SJSA1 (cell line): ENCODE measurements at places on chromosomes 2 and 18.

- no peak for DNase-seq
- no peak overlapping the region for H3K4me3 ChIP-seq
- peak overlapping the region; percentile 36 for H3K27ac ChIP-seq
- H3K36me3 ChIP-seq: no peaks in the 10 kb centered on the region
Observed at GRCh38 chr2:54519841-54520459, 63.8 kb downstream of the SPTBN1 start.

DNA sequence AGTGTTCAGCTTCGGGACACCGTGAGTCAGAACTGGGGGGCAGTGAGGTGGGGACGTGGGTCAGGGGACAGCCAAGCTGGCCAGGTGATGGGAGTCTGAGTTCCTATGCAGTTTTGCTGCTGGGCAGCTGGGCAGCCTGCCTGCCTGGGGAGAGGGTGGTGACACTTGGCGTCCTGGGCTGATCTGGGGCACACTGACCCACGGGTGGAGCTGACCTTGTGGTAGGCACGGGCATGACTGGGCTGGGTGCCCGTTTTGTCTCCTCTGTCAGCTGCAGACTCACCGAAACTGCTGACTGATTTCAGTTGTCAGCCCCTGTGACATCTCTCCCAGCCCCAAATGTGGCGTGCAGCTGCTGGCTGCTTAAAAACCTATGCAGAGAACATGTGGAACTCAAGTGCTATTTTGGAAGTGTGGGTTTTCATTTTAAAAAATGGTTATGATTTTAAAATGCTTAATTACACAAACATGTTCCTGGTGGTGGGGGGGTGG lies 32.6 kb upstream of the E2F6 start:
- no peak overlapping the region for H3K4me3 ChIP-seq
- H3K27ac ChIP-seq: no peak overlapping the region
- no peaks in the 10 kb centered on the region for H3K36me3 ChIP-seq
- no peaks in the 10 kb centered on the region for H3K4me1 ChIP-seq
- peaks cover 3% of the 10 kb centered on the region; the same call in 1 of the 2 replicates for H3K27me3 ChIP-seq

DNA sequence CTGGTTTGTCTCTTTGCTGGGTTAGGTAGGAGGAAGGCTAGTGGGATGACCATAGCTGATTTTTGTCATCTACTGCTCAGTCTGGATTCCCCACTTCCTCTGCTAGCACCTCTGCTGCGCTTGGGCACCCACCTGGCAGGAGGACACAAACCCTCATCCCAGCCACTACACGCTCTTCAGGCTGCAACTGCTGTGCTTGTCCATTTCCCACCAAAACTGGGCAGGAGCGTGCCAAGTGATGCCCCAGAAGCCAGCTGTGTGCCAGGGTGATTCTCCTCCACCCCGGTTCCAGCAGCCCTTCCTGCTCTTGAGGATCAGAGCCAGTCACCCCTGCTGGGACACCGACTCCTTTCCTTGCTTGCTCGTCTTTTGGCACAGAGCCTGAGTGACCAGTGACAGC lies 15.7 kb upstream of the PER2 start:
- no peak for DNase-seq
- no peaks in the 10 kb centered on the region for H3K36me3 ChIP-seq
- 0 out of 2 replicates have a peak, but pooled peaks cover 4% of the 10 kb centered on the region for H3K4me1 ChIP-seq
- no peak overlapping the region for H3K4me3 ChIP-seq
- no peak overlapping the region for H3K27ac ChIP-seq

GRCh38 chr2:180872255-180872654 lies 108.2 kb upstream of the UBE2E3 start:
- H3K4me3 ChIP-seq: no peak overlapping the region
- H3K4me1 ChIP-seq: no peaks in the 10 kb centered on the region
- no peaks in the 10 kb centered on the region for H3K36me3 ChIP-seq
- no peak overlapping the region for H3K27ac ChIP-seq
- no peaks in the 10 kb centered on the region for H3K27me3 ChIP-seq

DNA sequence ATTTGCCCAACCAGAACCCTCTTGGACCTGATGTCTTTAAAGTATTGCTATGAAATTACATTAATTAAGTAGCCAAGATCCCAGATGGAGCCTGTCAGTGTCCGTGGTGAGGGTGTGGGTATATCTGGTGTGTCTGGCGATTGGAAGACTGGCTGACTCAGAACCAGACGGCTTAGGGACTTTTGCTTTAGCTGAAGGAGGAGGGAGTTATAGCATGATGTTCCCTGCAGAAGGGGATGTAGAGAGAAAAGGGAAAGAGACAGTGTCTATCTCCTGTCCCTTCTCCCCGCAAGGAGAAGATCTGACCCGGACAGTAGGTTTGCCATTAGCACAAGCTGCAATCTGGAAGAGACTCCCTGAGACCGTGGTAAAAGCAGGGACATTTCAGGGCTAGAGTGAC lies 60.6 kb downstream of the POU3F3 start:
- DNase-seq: no peak
- no peak overlapping the region for H3K27ac ChIP-seq
- no peaks in the 10 kb centered on the region for H3K36me3 ChIP-seq

GRCh38 chr2:238701341-238702206 lies 146.3 kb upstream of the TWIST2 start:
- no peaks in the 10 kb centered on the region; the same call in 1 of the 2 replicates for H3K4me1 ChIP-seq
- no peaks in the 10 kb centered on the region for H3K27me3 ChIP-seq
- no peaks in the 10 kb centered on the region for H3K36me3 ChIP-seq
- no peak for DNase-seq
- H3K4me3 ChIP-seq: no peak overlapping the region
- H3K27ac ChIP-seq: no peak overlapping the region

DNA sequence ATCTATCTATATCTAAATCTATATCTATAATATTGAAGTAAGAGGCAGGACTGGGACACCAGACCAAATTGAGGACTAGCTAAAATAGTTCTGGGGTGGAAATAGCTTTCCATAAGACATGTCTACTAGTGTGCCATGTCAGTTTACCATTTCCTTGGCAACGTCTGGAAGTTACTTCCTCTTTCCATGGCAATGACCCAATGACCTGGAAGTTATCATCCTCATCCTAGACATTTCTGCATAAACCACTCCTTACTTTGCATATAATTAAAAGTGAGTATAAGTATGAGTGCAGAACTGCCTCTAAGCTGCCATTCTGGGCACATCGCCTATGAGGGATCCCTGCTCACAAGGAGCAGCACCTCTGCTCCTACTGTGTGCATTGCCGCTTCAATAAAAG lies 734.0 kb upstream of the GCFC2 start:
- DNase-seq: no peak
- H3K4me3 ChIP-seq: no peak overlapping the region
- no peaks in the 10 kb centered on the region for H3K36me3 ChIP-seq
- no peaks in the 10 kb centered on the region for H3K27me3 ChIP-seq

GRCh38 chr2:144462266-144462665 lies 57.7 kb downstream of the ZEB2 start:
- H3K4me1 ChIP-seq: peaks cover 43% of the 10 kb centered on the region
- H3K27ac ChIP-seq: peak overlapping the region; percentile 89

DNA sequence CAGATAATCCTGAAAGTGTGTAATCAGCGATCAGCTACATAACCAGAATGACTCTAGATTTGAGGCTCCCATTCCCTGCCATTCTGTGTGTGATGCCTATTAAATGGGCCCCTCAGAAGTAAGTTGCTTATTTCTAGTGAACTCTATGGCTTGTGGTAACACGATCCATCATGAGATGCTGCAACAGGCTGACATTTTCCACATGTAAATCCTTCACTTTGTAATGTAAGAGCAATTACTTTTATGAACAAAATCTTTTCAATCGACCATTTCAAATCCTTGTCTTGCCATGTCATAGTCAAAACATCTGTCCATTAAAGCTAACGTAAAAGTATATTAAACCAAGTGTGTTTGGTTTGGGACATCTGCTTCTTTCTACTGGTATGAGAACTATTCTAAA lies 175.9 kb upstream of the ETAA1 start:
- H3K4me1 ChIP-seq: no peaks in the 10 kb centered on the region
- no peaks in the 10 kb centered on the region for H3K27me3 ChIP-seq
- no peaks in the 10 kb centered on the region for H3K36me3 ChIP-seq

GRCh38 chr2:149410701-149411484 lies 80.5 kb downstream of the LYPD6 start:
- H3K4me1 ChIP-seq: peaks cover 14% of the 10 kb centered on the region
- H3K36me3 ChIP-seq: no peaks in the 10 kb centered on the region
- peak; percentile 34 for DNase-seq
- no peak overlapping the region for H3K4me3 ChIP-seq
- H3K27me3 ChIP-seq: no peaks in the 10 kb centered on the region
- H3K27ac ChIP-seq: peak overlapping the region; percentile 30; the same call in 1 of the 2 replicates
